ENCODE measurements at places on chromosomes 16 and 17.

GRCh38 chr16:49003992-49004391, 277.6 kb downstream of the CBLN1 start:
- DNase-seq = no peak

GRCh38 chr17:70929226-70929625, 759.9 kb downstream of the KCNJ2 start:
- no peak for DNase-seq

- DNase-seq = no peak
Observed at GRCh38 chr17:74855323-74855722, 4.4 kb downstream of the GRIN2C start.

DNA sequence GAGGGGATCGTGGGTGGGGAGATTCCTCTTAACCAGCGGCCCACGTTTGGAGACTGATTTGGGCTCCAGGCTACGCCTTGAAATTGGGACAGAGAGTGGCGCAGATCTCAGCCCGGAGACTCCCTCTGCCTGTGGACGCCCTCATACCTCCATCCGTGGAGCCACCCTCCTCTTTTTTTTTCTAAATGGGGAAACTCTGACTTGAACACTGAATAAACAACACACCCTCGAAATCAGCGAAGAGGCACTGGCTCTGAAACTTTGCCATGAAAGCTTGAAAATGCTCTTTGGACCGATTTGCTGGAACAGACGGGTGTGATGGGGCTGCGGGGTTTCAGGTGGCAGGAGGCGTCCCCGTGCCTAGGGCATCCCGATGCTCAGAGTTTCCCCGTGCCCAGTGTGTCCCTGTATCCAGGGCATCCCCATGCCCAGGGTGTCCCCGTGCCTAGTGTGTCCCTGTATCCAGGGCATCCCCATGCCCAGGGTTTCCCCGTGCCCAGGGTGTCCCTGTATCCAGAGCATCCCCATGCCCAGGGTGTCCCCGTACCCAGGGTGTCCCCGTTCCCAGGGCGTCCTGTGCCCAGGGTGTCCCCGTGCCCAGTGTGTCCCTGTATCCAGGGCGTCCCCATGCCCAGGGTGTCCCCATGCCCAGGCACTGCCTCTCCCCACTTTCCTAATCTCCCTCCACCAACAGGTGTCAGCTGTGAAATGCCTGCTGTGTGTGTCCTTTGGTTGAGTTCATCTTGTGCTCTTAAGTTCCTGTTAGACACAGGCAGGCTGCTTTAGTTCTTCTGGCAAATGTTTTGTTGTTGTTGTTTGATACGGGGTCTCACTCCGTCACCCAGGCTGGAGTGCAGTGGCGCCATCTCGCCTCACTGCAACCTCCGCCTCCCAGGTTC, 187.0 kb downstream of the SEC14L1 start:
- DNase-seq = no peak

GRCh38 chr16:87426423-87427215, 34.5 kb downstream of the MAP1LC3B start:
- DNase-seq = no peak

DNA sequence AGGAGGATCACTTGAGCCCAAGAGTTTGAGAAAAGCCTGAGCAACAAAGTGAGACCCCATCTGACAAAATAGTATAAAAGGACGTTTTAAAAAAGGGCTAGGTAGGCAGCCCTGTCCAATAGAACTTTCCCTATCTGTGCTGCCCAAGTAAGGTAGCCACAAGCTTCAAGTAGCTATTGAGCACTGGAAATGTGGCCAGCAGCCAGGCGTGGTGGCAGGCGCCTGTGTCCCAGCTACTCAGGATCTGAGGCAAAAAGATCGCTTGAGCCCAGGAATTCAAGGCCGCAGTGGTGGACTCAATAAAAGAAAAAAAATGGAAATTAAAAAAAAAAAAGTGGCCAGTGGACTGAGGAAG, 1.5 kb upstream of the NQO1 start:
- DNase-seq = no peak

- no peak for DNase-seq
Observed at GRCh38 chr17:31688701-31689100, 170.3 kb downstream of the COPRS start.
